ENCODE measurements at places on chromosomes 2 and 18. TPM values are rescaled to one million over a fixed set of nuclear protein-coding genes. Genes with fewer than 3 reads are reported as not detected.

GRCh38 chr2:169761251-169761969 lies 27.8 kb downstream of the KLHL23 start:
- DNase-seq, result no peak

SERPINB10 gene
- total RNA-seq, result not detected

DNA sequence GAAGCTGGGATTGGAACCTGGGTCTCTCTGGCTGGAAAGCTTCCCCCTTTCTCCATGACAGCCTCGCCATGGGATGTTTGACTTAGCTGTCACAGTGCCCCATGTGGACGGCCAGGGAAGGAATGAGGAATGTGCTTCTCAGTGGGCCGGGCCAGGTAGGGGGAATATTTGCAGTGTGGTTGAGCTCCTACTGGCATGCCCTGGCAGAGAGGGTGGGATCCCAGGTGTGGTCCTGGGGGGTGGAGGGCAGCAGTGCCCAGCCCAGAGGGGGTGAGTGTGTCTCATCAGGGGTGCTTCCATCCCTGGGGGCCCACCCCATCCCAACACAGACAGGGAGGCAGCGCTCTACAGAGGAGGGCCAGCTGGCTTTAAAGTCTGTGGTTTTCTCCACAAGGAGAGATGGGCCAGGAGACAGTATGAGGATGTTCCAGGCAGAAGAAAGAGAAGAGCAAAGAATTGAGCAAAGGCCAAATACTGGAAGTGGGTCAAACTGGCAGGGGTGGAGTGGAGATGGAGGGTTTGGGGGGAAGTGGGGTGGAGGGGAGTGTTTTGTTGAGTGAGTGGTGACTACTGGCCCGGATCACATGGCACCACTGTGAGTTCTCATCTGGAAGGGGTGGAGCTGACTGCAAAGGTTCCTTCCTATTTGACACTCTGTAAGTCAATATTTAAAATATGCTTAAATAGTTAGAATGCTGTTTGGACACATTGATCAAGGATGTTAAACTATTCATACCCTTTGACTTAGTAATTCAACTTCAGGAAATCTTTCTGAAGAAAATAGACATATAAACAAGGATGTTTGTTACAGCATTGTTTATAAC lies 94.0 kb downstream of the MYCN start:
- no peak for DNase-seq

DNA sequence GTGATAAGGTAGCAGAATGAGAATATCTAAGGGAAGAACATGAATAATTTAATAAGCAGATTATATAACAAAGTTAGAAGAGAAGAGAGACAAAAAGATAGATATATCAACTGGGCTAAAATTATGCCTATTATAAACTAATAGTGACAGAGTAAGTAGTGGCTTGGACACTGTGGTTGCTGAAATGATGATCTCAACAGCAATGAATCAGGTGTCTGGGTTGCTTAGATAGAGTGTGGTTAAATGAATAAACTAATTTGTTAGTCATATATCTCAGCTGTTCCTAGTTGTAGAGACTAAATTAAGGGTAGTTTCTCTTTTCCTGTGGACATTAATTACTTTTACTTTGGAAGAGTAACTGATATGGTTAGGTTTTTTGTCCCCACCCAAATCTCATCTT lies 1485.4 kb upstream of the CELF4 start:
- no peak for DNase-seq

- no peak for DNase-seq
Measured at GRCh38 chr2:168624028-168624427, 168.0 kb downstream of the CERS6 start.

DNA sequence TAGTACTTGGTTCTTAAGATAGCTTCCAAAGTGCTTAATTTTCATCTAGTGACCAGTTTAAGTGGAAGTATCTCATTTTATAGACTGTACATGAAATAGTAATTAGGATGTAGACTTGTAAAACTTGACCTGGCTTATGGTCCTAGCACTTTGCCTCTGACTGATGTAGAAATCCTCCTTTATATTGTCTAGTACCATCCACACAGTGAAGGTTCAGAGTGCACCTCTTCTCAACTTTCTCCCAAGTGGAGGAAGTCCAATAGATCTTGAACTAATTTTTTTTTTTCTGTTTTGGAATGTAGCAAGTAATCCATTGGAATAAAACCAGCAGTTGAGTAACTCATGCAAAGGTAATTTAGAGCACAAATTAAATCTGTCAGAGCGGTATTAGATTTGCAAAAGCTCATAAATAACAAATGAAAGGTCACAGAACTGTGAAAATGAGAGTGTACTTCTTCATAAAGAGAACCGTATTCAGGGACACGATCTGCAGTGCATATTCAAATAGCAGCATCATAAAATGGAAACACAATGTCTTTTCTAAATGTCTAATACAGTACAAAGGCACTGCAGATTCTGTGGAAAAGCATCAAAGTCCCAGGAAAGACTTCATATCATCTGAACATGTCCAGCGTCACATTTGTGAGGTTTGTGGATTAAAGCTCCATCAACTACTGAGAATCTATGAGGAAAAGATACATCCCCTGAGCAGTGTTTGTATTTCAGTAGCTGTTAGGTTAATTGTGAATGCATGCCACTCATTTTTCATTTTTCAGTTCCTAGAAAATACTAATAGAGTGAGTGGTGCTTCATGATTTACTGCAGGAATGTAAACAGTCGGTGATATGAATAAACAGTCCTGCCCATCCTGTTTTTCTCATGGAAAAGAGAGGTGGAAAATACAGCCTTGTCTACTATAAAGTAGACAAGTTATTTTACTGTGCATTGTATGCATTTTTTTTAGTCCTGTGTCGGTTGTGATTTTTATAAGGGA lies 100.7 kb downstream of the LYPD6 start:
- peak; percentile 10 for DNase-seq

DNA sequence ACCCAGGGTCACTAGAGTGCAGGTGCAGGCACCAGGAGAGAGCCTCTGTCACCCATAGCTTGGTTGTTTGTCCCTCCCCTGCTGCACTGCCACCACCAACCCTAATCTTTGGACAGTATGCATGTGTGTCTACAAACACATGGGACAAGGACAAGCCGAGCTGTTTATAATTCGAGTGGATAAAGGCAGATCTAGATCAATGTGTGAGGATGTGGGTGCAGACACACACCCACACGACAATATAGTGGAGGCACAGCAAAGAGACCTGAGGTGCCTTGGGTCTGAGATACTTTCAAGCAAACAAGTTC lies 199.2 kb downstream of the TNS1 start:
- DNase-seq, result no peak
